ENCODE measurements at places on chromosomes 3 and 15.

DNA sequence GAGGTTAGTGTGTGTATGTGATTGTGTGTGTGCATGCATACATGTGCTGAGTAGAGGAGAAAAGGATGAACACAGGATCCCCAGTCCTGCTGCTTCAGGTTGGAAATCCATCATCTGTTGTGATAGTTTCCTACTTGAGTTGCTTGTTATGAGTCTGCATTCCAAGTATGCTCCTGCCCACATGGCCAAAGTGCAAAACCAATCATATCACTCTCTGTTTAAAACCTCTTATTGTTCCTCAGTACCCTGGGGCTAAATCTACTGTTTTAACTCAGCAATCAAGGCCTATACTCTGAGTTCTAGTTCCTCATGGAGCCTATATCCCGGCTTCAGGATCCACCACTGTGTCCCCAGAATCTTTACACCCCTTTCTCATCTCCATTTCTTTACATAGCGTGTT lies 139.9 kb upstream of the TLE3 start:
- DNase-seq = no peak

DNA sequence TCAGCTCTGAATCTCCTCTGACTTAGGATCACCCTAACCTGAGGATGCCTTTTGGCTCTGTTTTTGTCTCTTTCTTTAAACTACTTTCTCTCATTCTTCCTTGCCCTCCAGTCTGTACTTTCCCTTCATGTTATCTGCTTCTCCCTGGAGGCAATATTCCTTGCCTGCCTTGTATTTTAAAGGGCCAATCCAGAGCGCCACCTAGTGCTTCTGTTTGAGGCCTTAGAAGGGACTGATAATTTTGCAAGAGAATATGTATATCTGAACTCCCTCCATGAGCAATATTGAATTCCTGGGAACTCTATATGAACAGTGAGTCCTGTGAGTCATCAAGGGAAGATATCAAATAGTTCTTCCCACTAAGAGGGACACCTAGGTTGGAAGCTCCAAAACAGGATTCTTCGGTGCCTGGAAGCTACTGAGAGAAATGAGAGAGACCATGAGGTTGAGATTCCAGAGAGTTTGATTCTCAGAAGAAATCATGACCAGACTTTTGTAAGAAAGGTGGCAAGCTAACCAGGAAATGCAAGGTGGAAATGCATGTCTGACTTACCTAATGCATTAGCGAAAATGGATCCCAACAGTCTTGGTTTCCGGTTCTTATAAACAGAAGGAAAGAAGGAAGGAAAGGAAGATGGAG lies 203.8 kb upstream of the CD96 start:
- DNase-seq = no peak

- no peak for DNase-seq
Observed at GRCh38 chr3:73868688-73869315, 244.1 kb upstream of the PDZRN3 start.

DNA sequence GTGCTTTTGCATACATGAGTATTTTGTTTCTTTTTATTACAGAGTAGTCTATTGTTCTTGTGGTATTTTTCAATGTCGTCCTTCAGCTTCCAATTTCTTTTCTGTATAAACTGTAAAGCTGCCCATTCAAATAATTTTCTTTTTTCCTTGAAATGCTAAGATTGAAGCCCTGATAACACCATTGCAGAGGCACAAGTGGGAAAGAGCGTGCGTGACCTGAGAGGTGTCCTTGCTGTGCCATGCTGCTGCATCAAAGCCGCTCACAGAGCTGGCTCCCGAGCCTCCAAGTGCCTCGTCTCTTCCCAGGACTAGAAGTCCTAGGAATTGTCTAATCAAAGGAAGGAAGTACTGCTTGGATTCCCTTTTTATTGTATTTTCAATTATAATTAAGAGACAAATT lies 101.9 kb upstream of the PFN2 start:
- no peak for DNase-seq

- DNase-seq = no peak
Observed at GRCh38 chr3:184143327-184143726, 8.2 kb downstream of the EIF2B5 start.

DNA sequence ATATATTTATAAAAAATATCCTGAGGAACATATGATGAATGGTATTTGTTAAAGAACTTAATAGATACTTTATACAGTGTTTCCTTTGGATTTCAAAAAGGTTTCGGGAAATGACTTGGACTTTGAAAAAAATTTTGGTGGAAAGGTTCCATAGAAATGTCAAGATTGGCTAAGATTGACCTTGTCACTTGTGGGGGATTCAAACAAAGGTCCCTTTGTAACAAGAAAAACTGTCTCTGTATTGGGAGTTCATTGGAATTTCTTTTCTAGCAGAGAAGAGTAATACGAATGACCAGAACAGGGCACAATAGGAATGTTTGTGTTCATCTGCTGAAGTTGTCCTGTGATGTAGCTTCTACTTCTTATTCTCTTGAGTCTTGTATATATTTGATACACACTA lies 43.2 kb downstream of the ARHGEF26 start:
- no peak for DNase-seq

GRCh38 chr3:128382221-128382807 lies 84.4 kb downstream of the DNAJB8 start:
- DNase-seq = no peak

- DNase-seq = no peak
Observed at GRCh38 chr3:58349792-58350626, 17.3 kb downstream of the PXK start.
